ENCODE measurements at places on chromosomes 6 and 20.

DNA sequence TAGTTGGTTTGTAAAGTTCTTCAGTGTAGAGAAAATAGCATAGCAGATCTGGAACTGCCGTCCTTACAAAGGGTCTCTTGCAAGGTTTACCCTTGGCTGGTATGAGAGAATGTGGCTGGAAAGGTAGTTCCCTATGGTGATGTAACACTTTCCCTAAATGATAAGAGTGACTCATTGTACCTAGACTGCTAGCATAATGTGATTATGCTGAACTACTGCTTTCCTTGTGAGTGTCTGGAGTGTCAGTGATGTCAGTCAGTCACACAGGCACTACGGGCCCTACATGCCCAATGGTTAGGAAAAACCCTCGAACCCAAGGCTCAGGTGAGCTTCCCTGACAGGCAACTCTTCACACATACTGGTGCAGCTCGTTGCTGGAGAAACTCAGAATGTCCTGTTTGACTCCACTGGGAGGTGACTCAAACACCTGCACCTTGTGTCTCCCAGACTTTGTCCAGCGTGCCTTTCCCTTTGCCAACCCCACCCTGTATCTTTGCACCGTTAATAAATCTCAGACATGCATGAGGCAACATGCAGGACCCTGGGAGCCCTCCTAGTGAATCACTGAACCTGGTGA is 28.4 kb upstream of the LY86 start:
- no peak for DNase-seq

DNA sequence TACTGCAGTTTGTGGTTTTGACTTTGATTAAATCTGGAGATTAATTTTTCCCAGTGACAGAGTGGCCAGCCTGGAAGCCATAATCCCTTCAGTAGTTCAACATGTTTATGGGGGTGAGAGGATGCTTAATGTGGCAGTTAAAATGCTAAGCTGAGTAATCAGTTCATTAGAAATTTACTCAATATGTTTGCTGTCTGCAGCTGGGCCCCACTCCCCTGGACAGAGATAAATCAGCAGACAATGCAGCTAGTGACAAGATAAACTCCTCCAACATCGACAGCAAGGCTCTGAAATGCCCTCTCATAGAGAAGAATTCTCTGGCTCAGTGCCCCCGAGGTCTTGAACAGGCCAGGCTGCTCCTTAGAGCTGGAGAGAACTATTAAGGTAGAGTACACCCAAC is 101.9 kb downstream of the LRFN2 start:
- peak; percentile 0 for DNase-seq

DNA sequence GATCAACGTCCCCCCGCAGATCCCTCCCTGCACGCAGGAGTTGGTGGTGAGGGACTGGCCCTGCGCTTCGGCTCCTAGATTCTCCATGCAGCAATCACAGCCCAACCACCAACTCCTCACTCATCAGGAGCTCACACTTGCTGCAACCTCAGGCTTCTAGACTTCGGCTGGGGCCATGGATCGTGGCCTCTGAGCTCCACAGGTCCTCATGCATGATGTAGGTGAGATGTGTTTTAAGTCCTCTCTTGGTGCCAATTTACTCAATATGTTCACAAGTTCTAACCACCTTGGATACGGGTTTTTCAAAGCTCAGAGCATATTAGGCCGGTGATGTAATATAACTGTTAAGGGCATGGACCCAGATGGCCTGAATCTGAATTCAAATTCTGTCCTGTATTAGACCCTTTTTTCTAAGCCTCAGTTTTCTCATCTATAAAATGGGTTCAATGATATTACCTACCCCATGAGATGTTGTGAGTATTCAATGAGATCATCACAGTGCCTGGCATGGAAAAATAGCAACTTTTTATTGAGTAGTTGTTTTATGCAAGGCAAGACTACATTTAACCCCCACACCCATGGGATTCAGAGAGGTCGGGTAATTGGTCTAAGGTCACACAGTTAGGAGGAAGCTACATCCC is 31.0 kb downstream of the SUN5 start:
- DNase-seq: no peak

DNA sequence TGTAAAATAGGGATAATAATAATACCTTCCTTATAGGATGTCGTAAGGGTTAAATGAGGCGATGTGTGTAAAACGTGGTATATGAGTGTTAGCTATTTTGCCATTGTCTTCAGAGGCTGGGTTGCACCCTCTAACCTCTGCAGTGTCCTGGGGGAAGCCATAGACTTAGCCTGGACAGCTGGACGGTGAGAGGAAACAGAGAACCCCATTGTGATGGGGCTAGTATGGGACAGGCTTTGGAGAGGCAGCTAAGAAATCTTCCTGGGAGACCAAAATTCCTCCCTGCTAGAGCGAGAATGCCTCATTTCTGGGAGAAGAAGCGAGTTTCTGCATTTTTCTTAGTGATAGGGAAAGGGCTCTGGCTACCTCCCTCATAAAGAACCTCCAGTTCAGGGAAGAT is 22.8 kb downstream of the KCNB1 start:
- DNase-seq: no peak
